ENCODE measurements at places on chromosomes 11 and 22.

GRCh38 chr11:48184452-48184851 lies 32.2 kb upstream of the OR4B1 start:
- DNase-seq = no peak

- DNase-seq = no peak
These were observed 66.2 kb upstream of the GAL start for GRCh38 chr11:68617925-68618809.

DNA sequence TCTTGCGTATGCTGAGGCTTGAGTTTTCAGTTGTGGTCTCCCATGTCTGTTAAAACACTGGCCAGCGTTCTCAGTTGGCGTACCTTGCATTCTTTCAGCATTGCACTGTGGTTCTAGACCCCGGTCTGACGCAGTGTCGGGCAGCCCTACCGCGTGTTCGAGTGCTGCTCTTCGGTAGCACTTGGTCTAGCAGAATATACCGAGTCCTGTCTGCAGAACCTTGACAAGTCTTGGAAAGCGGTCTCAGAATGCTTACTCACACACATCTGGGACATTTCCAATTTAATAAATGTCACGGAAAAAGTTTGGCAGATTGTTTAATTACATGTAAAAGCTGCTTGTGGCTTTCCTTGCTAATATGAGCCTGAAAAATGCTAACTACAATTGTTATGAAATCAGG lies 32.6 kb downstream of the PPFIA1 start:
- DNase-seq = no peak

DNA sequence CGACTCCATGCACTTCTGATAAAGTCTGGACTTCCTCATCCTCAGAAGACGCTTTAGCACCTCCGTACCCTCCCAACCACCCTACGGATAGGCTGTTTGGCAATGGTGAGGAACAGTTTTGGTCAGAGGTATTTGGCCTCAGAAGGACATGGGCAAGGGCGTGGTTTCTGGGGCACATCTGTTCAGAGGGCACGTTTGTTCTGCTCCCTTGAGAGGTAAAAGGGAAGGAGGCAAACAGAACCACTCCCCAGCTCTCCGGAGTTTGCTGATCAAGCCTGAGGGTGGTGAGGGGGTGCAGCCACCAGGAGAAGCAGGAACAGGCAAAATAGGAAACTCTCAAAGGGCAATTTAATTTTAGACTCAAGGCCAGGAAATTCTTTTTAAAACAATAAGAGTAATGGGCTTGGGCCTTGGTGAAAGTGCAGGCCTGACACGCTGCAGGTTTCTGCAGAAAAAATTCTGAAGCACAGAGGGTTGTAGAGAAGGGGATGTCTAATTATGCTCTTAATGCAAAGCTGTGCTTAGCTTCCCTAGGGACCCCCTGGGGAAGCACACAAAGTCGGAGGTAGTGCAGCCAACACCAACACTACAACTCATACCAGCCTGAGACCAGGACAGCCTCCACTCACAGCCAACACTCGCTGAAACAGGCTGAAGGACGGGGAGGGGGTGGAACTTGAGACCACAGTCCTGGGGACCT lies 23.3 kb downstream of the ETS1 start:
- DNase-seq = no peak

- no peak for DNase-seq
These were observed 28.6 kb downstream of the FAM83F start for GRCh38 chr22:40023341-40023841.

DNA sequence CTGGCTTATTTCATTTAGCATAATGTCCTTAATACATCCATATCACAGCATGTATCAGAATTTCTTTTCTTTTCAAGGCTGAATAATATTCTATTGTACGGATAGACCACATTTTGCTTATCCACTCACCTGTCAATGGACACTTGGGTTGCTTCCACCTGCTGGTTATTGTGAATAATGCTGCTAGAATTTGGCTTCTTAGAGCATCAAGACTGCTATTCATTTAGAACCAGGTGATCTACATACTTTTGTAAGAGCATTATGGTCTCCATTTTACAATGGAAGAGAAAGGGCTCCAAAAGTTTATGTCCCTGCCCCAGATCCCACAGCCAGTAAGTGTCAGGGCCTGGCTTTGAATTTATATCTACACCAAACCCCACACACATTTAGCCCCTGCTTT lies 100.7 kb upstream of the CD82 start:
- DNase-seq = no peak

GRCh38 chr11:44364596-44364995 lies 54.7 kb upstream of the ALX4 start:
- no peak for DNase-seq

- DNase-seq = peak; percentile 100
These were observed 838 bp downstream of the FKBP2 start for GRCh38 chr11:64241491-64242374.

GRCh38 chr11:134101282-134101681 lies 32.4 kb downstream of the JAM3 start:
- DNase-seq = no peak

GRCh38 chr22:46070215-46070802 lies 80.0 kb upstream of the PPARA start:
- no peak for DNase-seq

GRCh38 chr22:26286091-26286820 lies 117.0 kb downstream of the SEZ6L start:
- no peak for DNase-seq

GRCh38 chr11:94036096-94036495 lies 14.9 kb downstream of the HEPHL1 start:
- no peak for DNase-seq

GRCh38 chr11:87967459-87967858 lies 207.8 kb downstream of the RAB38 start:
- DNase-seq = no peak

DNA sequence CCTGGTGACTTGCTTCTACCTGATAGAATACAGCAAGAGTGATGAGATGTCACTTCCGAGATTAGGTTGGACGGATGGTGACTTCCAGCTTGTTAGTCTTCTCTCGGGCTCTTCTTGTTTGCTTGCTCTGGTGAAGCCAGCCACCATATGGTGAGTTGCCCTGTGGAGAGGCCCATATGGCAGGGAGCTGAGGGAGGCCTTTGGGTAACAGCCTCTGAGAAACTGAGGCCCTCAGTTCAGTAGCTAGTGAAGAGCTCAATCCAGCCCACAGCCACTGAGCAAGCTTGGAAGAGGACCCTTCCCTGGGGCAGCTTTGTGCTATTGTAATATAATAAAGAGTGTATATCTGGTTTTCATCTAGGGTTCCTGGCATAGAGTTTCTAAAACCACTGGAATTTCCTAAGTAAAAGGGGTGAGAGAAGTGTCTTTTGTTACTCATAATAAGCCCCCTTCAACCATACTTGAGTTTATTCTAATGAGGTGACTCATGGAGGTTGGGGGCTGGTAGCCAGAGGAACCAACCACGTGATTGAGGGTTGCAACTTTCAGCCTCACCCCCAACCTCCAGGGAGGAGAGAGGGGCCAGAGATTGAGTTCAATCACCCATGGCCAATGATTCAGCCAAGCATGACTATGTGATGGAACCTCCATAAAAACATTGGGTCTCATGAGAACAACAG lies 8.0 kb upstream of the TPCN2 start:
- no peak for DNase-seq

Measured in large intestine (tissue), 12 donors.